ENCODE measurements at places on chromosomes 3 and 15.

DNA sequence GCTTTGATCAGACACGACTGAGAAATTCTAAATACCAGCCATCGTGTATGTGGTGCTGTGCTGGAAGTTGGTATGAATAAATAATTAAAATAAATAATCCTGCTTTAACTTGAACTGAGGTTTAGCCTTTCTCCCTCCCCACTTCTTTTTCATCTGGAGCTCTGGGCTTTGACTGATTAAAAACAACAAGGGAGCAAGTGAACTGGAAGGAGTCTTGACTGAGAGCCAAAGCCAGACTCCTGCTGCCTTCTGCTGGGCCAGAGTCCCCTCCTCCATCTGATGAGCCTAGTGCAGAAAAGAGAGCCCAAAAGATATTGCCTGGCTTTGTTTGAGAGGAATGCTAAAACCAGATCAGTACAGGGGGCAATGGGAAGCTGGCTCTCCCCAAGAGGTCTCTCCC, 96.0 kb downstream of the CCNL1 start:
- DNase-seq: no peak

GRCh38 chr3:127670761-127671522, 1.8 kb upstream of the ABTB1 start:
- DNase-seq: no peak

- no peak for DNase-seq
These were observed 7.6 kb upstream of the PLA2G4F start for GRCh38 chr15:42163947-42164550.

GRCh38 chr3:184944241-184944640, 132.3 kb downstream of the VPS8 start:
- DNase-seq: no peak

DNA sequence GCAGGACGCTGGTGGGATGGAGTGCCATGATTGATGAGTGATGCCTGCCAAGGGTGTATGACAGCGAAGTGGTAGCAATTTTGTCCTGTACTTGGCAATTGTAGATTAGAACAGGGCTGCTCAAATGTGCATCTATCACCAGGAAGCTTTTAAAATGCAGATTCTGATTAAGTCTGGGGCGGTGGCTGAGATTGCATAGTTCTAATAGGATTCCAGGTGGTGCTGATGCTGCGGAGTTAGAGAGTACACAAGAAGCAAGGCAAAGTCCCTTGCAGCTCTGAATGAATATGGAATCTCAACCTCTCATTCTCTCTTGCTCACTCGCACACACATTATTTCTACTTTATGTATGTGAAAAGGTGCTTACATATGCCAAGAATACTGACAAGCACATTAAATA, 670.4 kb downstream of the FHIT start:
- DNase-seq: no peak

- DNase-seq: no peak
These were observed 16.7 kb downstream of the BLOC1S6 start for GRCh38 chr15:45603881-45604280.

DNA sequence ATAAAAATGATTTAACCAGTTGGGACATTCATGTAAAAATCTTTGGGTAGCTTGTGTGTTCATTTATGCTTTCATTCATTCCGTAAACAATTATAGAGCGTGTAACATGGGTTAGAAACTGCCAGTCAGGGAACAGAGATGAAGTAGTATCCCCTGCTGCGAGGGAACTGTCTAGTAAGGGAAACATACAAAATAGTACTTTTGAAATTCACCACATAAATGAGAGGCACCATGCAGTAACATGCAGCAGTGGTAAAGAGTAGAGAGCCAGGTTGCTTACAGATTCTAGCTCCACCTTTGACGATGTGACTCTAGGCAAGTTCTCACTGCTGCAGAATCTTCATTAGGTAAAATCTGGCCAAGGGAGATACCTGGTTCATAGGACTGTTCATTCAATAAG, 938 bp downstream of the DZIP3 start:
- DNase-seq: no peak

All from GM19239 (cell line).